ENCODE measurements at places on chromosomes 1 and 21. TPM values are rescaled to one million over a fixed set of nuclear protein-coding genes. Genes with fewer than 3 reads are reported as not detected.
A peak's percentile ranks its signal among the peaks of the same experiment; 100 is the strongest.

DNA sequence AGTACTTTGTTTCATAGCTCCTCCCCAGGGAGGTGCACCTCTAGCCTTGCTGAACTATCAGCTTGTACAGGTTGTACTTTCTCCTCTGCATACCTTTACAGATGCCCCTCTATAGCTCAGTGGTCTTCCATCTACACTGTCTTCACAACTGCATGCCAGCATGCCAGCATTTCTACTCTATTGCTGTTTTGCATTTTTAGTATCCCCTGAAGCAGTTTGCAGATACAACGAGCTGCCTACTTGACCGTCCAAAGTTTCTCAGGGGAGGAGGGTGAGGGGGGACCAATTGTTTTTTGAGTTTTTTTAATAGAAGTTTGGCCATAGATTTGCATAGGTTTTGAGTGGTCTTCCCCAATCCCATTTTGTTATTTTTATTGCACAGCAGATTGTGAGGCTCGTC is 27.6 kb upstream of the CTH start:
- no peak for DNase-seq

The FH gene
- total RNA-seq: 68.7 TPM

DNA sequence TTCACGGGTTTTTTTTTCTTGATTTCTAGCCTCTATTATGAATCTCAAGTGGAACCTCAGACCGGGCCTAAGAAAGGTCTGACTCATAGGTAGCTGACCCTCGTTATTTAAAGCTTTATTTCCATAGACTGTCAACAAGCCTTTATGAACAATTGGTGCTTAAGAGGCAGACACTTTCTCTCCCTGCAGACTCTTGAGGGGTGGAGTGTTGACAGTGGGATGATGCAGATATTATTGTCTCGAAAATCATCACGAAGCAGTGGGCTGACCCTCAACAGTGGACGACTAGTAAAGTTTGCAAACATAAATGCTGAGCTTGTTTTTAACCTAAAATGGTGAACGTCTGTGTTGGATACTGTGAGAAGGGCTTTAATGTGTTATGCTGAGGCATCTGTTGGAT is 1.8 kb downstream of the SFT2D2 start:
- no peak for DNase-seq

The CLSTN1 gene
- 43.8 TPM for total RNA-seq

- no peak for DNase-seq
Observed at GRCh38 chr1:211531194-211532087, 39.5 kb upstream of the RD3 start.

The KMO gene
- total RNA-seq: not detected

GRCh38 chr1:150765296-150765976 is at the start of gene CTSS:
CTSS (minus strand) TSS chr1:150765778; CDS start chr1:150764763, 1,015 bp downstream.
- peak; percentile 26 for DNase-seq

- no peak for DNase-seq
Observed at GRCh38 chr1:185894791-185895190, 160.6 kb downstream of the HMCN1 start.

The EXO1 gene
- 3.0 TPM for total RNA-seq

DNA sequence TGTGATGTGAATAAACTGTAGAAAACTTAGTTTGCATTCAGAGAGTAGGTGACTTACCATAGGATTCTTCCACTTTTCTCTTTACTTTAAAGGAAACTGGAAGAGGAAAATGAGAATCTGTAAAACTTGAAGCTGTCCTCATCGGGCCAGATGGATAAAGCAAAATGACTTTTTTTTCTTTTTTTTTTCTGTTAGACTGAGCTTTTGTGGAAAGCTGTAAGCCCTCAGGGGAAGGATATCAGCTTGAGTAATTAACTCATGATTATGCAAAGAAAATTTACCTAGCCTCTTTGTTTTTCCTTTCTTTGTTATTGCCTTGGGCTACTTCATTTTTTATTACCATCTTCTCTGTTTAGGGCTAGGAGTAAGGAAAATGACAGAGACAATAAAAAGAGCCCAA is 53.4 kb downstream of the DPH5 start:
- no peak for DNase-seq

GRCh38 chr21:37139154-37139553 is 66.1 kb downstream of the TTC3 start:
- DNase-seq: no peak

The WARS2 gene
- 14.8 TPM for total RNA-seq

DNA sequence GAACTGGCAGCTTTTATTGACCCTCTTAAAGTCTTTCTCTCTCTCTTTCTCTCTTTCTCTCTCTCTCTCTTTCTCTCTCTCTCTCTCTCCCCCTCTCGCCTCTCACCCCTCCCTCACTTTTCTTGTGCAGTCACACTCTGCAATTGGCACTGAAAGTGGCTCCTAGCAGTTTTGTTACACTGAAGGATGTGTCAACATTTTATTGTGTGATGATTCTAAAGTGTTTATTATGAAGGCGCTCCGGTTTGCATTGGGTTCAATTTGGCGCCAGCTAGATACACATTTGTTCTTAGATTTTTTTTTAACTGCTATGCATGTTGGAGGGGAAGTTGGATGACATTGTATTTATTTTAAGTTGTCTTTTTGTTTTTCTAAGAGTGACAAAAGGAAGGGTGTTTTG is 64.0 kb upstream of the CHRM3 start:
- no peak for DNase-seq

DNA sequence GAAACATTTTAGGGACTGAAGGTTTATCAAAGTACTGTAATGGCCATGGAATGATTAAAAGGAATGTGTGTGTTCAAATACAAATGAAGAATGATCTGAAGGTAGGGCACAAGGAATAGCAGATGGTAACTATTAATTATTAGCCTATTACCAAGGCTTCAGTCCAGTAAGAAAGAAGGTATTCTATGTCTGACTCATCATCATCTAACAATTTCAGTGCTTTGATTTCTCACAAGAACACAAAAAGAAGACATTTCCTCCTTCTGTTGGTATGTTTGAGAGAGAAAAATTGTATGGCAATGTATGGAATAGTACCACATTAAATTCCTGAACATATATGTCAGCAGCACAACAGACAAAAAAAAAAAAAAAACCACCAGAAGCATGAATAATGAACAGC is 57.5 kb downstream of the TYW3 start:
- no peak for DNase-seq

DNA sequence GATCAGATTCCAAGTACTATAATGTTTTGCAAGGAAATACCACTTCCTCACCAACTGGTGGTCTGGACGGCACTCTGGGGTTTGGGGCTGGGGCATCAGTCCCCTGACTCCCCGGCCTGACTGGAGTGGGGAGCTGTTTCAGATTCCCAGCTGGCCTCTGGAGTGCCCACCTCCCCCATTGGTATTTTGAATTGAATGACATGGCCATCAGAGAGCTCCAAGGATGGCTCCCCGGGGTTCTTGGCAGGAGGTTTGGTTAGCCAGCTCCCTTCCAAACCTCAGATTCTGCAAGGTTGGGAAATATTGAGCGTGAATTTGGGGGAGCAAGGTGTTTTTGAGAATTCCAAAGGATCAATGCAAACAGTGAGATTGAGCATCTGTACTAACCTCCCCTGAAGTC is 2.2 kb upstream of the INAVA start:
- no peak for DNase-seq

The GPR25 gene
- not detected for total RNA-seq

GRCh38 chr1:31181515-31182343 is 58.0 kb downstream of the NKAIN1 start:
- no peak for DNase-seq

DNA sequence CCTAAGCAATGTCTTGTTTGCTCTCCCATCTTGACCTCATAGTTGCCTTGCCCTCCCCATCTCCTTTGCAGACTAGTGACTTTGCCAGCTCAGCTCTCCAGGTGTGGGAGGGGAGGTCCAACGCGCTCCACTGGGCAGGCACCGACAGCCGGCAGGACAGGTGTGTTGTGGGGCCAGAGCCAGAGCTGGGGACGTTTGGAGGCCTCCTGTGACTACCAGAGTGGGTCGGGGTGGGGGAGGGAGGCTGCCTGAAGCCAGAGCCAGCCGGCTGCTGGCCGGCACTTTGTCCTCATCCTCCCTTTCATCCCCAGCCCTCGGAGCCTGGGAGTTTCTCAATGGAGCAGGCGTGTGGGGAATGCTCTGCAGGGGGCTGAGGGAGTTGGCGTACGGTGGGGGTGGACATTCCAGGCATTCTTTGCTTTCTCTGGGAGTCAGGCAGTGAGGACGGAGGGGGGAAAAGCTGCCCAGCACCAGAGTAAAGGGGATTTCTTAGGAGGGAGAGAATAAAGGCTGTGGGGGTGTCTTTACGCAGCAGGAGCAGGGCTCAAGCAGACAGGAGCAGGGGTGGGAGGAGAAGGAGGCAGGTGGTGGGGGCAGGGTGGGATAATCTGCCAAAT is 20.2 kb downstream of the NUAK2 start:
- DNase-seq: peak; percentile 83

The CBR3 gene
- total RNA-seq: 3.0 TPM

DNA sequence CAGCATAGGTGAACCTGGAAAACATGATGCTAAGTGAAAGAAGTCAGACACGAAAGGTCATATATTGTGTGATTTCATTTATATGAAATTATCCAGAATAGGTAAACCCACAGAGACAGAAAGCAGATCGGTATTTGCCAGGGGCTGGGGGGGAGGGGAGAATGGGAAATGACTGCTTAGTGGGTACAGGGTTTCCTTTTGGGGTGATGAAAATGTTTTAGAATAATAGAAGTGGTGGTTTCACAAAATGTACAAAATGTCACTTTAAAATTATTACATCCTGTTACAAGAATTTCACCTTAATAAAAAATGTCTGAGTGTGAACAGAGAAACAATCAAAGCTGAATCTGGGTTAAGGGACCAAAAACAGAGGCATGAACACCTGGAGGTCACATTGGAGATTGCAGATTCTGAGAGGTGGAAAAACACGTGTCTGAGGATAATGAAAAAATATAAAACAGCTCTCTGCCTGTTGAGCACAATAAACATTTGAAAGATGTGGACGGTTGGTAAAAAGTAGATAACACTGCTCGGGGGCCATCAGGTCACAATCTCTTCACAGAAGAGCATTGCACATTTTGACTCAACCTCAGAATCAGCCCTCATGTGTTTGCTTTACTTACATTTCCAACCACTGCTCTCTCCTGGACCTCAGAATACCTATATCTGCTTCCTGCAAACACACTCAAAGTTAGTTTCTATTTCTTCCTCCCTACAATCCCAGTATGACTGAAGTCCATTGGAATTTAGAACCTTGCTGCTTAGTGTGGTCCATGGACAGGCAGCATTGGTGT is 3.2 kb downstream of the SLAMF6 start:
- no peak for DNase-seq

DNA sequence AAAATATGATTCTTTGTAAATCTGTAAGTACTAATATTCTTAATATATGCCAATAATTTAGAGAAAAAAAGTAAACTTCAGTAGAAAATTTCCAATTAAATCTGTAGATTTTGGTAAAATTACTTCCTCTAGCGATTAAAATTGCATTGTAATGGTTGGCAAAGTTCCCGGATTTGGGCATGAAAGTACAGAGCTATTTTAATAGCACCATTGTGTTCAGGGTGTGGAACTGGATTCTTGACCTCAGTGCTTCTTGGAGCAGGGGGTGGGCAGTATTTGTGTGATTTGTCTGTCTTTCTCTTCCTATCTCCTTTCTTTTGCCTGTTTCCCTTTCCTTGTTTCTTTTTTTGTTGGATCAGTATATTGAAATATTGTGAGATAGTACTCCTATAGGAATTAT is 72.1 kb downstream of the DNM3 start:
- peak; percentile 22 for DNase-seq

DNA sequence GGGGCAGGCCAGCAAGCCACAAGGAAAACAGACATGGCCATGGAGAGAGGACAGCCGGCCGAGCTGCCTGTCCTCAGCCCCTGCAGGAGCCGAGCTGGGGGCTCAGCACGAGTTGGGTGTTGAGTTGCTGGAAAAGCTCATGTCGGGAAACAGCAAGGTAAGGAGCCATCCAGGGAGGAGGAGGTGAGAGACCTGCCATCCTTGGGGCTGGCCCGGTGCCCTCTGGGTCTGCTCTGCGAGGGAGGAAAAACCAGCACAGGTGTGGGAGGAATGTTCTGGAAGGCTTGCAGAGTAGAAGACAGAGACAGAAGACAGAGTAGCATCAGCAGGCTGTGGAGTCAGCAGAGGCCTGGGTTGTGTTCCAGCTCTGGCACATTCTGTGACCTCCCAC is 548.8 kb downstream of the PTPRU start:
- no peak for DNase-seq

The HFM1 gene
- total RNA-seq: 0.25 TPM

DNA sequence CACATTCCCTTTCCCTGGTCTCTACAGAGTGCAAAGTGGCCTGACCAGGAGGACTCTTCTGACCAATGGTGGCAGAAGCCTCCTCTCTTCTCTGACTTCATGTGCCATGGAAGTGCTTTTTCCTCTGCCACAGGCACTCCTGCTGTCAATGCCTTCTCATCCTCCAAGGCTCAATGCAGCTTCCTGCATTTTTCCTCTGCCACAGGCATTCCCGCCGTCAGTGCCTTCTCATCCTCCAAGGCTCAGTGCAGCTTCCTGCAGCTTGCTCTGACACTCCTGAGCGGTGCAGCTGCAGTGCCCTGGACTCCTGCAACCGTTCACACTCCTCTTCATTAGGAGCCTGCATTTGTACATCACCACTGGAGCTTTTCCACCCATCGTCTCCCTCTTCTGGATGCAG is 4.7 kb upstream of the ADARB1 start:
- no peak for DNase-seq

The TIMM17A gene
- total RNA-seq: 43.5 TPM

DNA sequence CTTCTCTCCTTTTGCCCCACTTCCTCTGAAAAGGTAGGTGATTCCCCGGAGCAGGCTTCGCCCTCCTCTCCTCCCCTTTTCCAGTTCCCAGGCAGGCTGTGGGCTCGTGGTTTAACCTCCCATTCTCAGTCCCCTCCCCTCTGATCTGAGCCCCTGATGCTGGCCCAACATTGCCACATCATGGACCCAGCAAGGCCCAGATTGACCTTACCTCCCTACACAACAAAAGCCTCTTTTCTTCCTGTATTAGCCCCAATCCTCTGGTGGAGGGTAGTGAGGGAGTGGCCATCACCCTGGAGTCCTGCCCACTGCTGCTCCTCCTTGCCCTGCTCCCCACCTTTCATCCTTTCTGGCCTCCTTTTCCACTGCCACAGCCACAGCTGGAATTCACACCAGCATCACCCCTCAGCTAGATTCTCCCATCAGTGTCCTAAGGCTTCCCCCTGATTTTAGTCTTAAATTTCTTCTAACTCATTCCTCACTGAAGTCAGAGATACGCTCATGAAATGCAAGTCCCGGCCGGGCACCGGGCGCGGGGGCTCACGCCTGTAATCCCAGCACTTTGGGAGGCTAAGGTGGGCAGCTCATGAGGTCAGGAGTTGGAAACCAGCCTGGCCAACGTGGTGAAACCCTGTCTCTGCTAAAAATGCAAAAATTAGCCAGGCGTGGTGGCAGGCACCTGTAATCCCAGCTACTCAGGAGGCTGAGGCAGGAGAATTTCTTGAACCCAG is 7.0 kb upstream of the ZBTB48 start:
- no peak for DNase-seq

- DNase-seq: no peak
Observed at GRCh38 chr1:163842571-163842970, 520.8 kb downstream of the NUF2 start.
